ENCODE measurements at places on chromosomes 5 and 9. TPM values are rescaled to one million over a fixed set of nuclear protein-coding genes. Genes with fewer than 3 reads are reported as not detected.

DNA sequence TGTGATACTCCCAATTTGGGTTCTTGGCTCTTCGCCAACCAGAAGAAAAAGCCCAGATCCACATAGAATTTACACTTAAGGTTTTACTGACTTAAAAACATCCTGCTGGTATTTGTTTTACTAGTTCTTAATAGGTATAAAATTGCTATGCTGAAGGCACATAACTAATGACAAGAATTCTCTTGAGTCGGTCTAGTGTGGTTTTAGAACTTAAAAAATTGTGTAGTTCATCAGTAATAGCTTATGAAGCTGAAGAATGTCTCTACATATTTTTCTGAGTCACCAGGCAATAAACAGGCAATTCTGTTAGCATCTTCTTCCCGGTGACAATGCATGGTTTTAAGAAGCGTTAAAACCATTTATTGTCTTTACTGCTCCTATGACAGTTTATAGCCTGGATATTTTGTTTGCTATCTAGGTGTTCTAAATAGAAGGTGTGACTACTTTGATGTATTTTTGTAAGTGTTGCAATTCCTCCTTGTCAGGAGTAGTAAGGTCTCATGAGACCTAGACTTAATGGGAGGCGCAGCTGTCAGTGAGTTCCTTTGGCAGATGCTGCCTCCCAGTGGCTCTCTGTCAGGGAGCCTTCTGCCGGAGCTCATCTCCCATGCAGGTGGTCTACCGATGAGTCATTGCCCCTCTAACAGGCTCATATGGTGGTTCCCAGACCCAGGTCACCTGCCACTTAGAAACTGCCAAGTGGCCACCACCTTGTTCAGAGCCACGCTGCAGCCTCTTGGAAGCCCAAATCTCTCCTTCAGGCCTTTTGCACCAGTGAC lies 173.8 kb downstream of the MAST4 start:
- DNase-seq = peak; percentile 59

DNA sequence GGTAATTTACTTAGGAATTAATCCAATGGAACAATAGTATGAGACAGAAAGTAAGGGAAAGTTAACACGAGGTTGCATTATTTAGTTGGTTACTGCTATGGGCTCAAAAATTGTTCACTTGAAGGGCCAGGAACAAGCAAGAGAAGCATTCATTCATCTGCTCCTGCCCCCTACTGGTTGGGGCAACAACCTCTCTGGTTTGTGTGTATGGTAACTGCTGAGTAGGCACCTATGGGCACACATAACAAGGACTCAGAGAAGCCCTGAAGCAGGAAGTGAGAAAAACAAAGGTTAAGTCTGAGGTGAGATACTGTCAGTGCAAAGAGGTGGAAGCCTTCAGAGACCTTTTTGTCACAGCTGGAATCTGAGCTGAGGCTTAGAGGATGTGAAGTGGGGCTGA lies 34.4 kb upstream of the RANBP6 start:
- DNase-seq = no peak

The WNT8A gene
- 13.2 TPM for total RNA-seq

The ST6GALNAC6 gene
- total RNA-seq = 30.6 TPM
